Neural crest cell (in vitro differentiated cells): ENCODE measurements at places on chromosomes 6 and 20.

GRCh38 chr20:46959081-46959692 lies 64.5 kb downstream of the EYA2 start:
- no peak for DNase-seq

DNA sequence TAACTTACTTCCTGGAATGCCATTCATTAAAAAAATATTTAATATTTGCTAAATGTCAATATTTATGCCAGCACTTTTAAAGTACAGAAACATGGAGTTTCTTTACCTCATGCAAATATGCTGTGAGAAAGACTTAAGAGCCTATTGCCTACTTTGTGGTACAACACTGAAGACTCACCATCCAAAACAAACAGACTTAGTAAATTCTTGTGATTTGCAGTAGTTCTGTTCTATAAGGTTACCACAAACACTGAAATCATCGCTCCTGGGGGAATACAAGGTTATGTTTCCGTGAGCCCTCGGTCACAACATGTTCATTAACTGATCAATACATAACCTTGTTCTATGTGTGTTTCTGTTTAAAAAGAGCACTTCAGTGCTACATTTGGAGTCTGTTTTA lies 78.3 kb downstream of the ATG5 start:
- no peak for DNase-seq

- DNase-seq: peak; percentile 25
Observed at GRCh38 chr6:120826253-120826652, 508.0 kb downstream of the TBC1D32 start.

DNA sequence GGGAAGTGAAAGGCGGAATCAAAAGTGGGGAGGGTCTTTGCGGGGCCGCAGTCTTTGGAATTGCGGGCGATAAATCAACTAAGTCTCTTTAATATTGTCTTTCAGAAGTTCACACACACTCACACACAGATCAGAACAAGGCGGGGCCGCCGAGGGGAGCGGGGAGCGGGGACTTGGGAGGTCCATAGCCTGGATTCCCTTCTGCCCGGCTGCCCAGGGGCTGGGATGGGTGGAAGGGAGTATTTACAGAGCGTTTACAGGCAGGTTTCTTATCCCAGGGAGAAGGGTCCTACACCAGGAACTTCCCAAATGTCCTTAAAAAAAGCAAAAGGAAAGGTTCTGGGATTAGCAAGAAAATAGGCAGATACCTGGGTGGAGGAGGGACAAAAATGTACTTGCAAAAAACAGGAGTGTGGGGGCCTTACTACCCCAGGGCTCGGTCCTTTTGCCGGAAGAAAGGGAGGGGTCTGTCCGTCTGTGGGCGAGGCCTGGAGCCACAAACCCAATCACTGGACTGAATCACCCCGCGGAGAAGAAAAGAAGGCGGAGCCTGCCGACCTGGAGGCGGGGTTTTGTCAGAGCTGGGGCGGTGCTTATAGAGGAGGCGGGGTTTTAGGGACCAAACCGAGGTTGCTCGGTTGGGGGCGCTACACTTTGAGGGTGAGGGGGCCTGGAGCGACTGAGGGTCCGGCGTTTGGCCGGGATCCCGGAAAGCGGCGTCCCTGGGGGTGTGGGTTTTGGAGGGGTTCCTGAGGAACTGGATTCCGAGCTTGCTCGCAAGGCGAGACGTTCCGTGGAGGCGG lies 3.2 kb downstream of the PRRT1 start:
- DNase-seq: no peak

DNA sequence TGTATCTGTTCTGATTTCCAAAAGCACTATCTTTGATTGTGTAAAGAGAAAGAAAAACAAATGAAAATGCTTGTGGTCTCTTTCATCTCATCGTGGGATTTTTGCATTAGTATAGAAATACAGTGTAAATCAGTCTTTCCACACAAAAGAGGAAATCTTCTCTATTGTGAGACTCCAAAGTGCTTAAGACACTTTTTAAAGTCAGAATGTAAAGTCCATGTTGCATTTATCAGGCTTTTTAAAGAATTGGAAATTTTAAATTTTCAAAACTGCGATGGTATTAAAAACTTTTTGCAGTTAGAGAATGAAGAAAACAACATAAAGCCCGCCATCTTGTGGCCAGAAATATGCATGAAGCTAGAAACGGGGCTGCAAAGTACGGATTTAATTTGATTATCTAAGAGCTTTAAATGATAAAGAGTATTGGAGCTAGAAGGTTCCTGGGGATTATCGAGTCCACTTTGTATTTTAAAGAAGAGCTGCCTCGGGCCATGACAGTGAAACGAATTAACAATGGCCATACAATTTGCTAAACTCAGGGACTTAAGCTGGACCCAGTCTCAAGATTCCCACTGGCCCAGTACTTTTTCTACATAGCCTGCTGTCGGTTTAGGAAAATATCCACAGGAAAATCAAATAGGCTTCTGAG lies 339.6 kb downstream of the ARHGAP18 start:
- peak; percentile 39 for DNase-seq

GRCh38 chr20:2814587-2815051 lies at the start of gene C20orf141:
C20orf141 (plus strand) TSS chr20:2814987; CDS start chr20:2815185, 198 bp downstream.
- no peak for DNase-seq

- DNase-seq: peak; percentile 73
Observed at GRCh38 chr6:42453031-42453653, 1.4 kb upstream of the TRERF1 start.

GRCh38 chr20:22918286-22918983 lies 116.7 kb upstream of the SSTR4 start:
- no peak for DNase-seq
